AG10803 (cell line): ENCODE measurements at places on chromosomes 13 and 19.

DNA sequence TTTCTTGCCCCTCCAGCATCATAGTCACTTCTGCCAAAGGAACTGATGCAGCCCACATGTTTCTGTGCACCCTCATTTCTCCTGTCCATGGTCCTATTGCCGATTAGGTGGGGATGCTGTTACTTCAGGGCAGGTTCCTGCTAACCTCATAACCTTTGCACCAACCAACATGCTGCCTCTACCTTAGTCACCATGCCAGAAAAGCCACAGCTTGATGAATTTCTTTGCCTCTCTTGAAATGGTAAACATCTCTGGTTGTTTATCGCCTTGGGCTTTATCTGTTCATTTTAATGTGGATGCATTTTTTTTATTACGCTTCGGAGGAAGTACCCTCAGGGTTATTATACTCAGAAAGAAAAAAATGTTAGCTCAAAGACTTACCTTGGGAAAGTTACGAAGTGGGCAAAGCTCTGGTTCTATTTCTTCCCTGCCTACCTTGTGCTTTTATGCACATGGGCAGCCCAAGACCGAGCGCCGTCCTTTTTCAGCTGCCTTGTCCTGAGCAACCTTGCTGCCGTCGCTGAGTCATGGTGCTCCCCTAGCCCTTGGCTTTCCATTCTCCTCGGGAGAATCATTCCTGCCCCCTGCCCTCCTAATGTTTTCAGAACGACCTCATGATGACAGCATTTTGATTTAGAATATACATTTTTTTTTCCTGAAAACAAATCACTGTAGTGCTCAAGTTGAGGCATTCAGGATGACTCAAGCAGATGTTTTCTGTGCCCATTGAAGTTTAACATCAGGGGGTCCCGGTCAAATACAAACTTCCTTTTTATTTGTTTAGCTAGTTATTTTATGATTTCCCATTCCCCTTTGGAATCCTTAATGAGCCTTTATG lies 280.0 kb downstream of the SHISA2 start:
- no peak for DNase-seq

GRCh38 chr13:73061876-73062275 lies 3.1 kb downstream of the KLF5 start:
- DNase-seq, result no peak

- DNase-seq, result no peak
Measured at GRCh38 chr19:40236026-40236355, 9.5 kb upstream of the CCNP start.

GRCh38 chr19:39307822-39308530 lies 11.8 kb downstream of the IFNL1 start:
- DNase-seq, result no peak

GRCh38 chr19:2815923-2816322 lies 3.7 kb upstream of the ZNF554 start:
- no peak for DNase-seq

DNA sequence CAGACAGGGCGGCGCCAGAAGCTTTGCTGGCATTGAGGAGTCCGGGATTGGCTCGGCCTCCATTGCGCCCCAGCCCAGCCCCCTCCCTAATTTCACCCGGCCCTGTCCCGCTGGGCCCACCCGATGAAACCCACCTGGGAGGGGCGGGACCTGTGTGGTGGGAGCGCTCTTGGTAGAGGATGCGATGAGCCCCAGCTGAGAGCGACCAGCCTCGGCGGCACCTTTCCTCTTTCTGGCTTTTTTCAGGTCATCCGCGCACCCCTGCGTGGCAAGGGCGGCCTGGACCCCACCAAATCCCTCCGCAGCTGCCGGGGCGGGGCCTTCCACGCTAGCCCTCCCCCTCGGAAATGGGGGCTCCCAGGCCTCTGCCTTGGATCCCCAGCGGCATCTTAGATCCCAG lies at the start of gene ZGLP1:
TSS of gene ZGLP1 (minus strand) at position 393 of the 400 bp plus-strand sequence.
- DNase-seq, result no peak

GRCh38 chr13:36528105-36528504 lies 95.8 kb downstream of the CCNA1 start:
- no peak for DNase-seq

- no peak for DNase-seq
Measured at GRCh38 chr13:29105779-29106178, 285.6 kb downstream of the MTUS2 start.

GRCh38 chr13:101612735-101613134 lies 160.3 kb downstream of the ITGBL1 start:
- DNase-seq, result no peak

DNA sequence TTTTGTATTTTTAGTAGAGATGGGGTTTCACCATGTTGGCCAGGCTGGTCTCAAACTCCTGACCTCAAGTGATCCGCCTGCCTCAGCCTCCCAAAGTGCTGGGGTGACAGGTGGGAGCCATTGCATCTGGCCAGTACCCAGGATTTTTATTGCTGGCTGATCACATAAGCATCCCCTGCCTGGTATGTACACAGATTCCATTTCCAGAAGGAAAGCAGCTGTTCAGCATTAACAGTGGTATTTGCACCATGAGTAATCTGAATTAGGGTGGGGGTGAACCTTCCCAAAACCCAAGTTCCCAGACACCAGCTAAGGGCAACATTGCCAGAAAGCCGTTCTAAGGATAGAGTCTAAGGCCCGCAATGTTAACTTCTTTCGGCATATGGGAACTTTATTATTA lies 7.3 kb downstream of the ZNF555 start:
- peak; percentile 90 for DNase-seq

DNA sequence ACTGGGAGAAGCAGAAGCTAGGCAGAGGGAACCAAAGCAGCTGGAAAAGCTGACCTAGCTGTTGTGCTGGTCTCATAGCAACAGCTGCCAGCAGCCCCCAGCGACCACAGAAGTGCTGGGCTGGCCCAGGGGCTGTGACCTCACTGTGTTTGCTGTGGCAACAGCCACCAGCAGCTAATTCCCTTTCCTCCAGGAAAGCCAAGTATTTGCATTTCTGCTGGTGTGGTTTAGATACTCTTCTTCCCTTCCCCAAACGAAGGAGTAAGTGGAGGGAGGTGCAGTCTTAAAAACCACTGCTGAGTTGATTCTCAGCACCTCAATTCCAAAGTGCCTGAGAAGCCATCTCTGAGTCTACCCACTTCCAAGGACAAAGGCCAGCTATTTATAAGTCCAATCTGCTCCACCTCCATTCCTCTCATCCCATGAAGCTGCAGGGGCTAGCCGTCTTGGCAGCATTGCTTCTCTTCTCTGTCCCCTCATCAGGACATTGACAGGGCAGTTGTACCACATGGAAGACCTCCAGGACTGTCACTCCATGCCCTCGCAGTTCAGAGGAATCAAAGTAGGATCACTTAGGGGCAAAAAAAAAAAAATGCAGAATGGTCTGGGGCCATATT lies 11.5 kb upstream of the CCDC97 start:
- peak; percentile 93 for DNase-seq

GRCh38 chr19:50764409-50764808 lies 5.9 kb upstream of the GPR32 start:
- DNase-seq, result no peak

DNA sequence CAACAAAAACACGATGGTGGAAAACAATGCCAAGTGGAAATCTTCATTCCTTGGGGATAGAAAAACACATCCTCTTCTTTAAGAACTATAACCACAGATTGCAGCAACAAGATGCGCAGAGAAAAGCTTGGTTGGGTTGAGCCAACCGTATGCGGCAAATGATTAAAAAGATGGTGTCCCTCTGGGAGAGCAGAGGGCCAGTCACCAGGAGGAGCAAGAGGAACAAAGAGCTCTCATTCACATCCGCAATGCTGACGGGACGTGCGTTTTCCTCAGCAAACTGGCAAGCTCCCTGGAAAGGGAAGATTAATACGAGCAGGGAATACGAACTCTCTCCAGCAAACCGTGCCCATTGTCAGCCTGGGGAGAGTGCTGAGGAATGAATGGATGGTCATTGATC lies 141.6 kb downstream of the KATNAL1 start:
- DNase-seq, result peak; percentile 33

- DNase-seq, result no peak
Measured at GRCh38 chr19:41344162-41344561, 9.6 kb downstream of the TGFB1 start.

GRCh38 chr19:51688671-51689571 lies 4.2 kb upstream of the SPACA6 start:
- DNase-seq, result peak; percentile 97

- no peak for DNase-seq
Measured at GRCh38 chr19:45171211-45171623, 6.8 kb downstream of the TRAPPC6A start.

DNA sequence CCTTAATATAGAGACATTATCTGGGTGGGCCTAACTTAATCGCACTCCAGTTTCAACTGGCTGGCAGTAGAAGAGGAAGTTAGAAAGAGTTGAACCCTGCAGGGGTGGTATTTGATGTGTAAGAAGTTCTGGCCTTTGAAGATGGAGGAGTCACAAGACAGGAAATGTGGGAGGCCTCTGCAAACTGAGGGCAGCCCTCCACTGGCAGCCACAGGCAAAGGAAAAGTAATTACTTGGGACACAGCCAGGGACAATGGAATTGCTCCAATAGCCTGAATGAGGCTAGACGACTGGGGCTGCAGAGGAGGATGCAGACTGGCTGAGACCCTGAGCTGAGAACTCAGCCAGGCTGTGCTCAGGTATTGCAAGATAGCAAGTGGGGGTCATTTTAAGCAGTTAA lies 703.3 kb upstream of the ARGLU1 start:
- no peak for DNase-seq

GRCh38 chr13:91946498-91947070 lies 548.2 kb downstream of the GPC5 start:
- no peak for DNase-seq

- peak; percentile 63 for DNase-seq
Measured at GRCh38 chr19:54462655-54463530, 685 bp downstream of the LENG9 start.

GRCh38 chr19:46484656-46485055 lies 11.0 kb downstream of the PNMA8B start:
- DNase-seq, result no peak

GRCh38 chr19:16594681-16595091 lies 22.5 kb upstream of the SLC35E1 start:
- DNase-seq, result no peak

GRCh38 chr13:55361141-55361540 lies 1779.6 kb upstream of the PRR20A start:
- DNase-seq, result no peak

- DNase-seq, result no peak
Measured at GRCh38 chr19:33572929-33573328, 48.8 kb upstream of the CHST8 start.

GRCh38 chr19:708154-709143 lies at the start of gene PALM:
TSS of gene PALM (plus strand) at chr19:708935. CDS start at chr19:709147, 212 bp downstream.
- no peak for DNase-seq

- DNase-seq, result no peak
Measured at GRCh38 chr19:50423279-50424113, 4.8 kb downstream of the SPIB start.

DNA sequence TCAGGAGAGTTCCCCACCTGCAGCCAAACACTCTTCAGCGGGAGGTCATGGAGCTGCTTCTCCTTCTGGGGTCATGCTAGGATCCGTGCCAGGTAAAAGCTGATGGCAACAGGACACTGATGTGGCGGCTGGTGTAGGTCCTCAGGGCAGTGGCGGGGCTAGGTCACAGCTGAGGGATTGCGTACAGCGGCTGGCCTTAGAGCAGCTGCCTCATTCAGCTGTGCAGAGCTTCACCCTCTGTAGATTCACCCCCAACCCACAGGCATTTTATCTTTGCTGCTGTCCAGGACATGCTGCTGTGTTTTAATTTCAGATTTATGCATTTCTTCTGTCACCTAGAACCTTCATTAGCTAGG lies 2.3 kb downstream of the MCF2L start:
- no peak for DNase-seq
